Activated CD4-positive, alpha-beta T cell treated with anti-CD3 and anti-CD28 coated beads for 4 hours (primary cell): ENCODE measurements at places on chromosomes 3 and 15.

DNA sequence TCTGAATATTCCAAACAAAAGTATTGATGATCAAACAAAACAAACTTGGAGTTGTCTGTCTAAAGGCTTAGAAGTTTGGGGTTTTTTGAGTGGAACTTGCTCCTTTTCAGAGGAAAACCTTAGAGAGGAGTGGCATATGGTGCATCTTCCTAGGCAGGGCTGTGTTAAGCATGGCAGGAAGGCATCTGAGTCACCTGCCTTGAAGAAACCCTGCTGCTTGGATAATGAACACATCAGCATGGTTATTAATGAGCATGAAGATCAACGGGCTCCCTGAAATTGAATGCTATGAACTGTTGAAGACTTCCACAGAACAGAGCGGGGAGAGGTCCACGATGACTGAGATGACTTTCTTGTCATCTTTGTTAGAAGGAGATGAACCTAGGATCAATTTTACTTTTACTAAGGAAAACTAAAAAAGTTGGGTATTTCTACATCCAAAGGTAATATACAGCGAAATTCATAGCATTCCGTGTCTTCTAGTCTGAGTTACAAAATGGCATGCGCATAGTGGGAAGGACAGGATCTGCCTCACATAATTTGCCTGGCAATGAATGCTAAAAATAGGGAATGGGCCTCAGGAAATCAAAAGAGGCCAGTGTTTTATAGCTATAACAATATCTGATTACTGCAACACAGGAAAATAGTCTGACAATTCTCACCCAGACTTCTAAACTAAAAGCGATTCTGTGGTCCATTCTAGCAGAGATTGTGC is 11.6 kb upstream of the TMED3 start:
- no peak for DNase-seq

GRCh38 chr3:129624347-129625071 is 18.0 kb upstream of the PLXND1 start:
- DNase-seq = no peak

DNA sequence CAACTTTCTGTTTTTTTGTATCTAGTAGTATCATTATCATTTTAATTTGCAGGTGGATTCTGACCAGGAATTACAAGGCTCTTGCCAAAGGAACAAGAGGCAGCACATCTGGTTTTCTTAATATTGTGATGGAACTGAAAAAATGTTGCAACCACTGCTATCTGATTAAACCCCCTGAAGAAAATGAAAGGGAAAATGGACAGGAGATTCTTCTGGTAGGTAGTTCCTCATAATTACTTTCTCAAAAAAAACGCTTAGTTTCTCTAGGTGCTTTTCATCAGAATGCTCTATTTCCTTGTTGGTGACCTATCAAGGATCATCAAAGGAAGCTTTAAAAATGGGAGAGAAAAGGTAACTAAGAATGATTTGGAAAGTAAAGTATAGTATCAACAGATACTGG is 71.6 kb downstream of the CHD2 start:
- no peak for DNase-seq

DNA sequence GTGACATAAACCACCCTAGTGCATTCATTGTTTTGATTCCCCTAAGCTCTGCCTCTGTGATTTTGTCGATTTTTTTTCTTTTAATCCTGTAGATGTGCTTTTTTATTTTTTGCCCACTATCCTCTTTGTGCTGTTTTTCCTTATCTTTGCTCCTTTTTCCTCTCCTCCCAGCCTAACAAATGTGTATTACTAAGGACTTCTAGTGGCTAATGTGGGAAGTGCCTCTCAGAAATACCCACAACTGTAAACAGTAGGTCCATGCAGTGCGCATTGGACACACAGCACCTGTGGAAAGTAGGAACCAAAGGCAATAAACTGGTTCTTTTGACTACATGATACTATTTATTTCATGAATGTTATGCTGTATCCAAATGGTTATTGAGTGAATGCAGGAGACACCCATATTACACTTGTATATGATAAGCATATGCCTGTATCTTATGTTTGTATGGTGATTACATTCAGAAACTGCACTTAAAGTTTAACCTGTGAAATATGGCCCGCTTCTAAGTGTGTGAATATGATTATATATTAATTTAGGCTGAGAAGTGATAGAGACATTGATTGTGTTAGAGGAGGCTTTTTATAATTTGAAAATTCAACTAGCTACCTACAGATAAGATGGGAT is 147.8 kb downstream of the PLCL2 start:
- no peak for DNase-seq

GRCh38 chr3:95567346-95567745 is 1247.0 kb upstream of the EPHA6 start:
- no peak for DNase-seq

- no peak for DNase-seq
These were observed 84.3 kb upstream of the PRTG start for GRCh38 chr15:55827204-55827603.

DNA sequence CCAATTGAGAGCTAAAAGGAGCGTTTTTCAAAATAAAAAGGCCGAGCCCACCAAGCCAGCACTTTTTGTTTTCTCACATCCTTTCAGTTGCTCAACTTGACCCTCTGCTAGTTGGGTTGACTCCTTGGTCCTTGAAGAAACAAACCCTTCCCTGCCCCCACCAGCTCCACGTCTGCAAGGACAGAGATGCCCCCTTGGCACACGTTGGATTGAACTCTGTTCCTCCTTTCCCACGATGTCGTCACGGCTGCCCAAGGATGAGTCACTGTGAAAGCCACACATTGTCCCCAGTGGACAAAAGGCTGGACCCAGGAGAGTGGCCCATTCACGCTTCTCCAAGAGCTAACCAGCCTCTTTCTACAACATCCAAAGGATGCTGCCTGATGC is 43.0 kb upstream of the SPATA12 start:
- no peak for DNase-seq

DNA sequence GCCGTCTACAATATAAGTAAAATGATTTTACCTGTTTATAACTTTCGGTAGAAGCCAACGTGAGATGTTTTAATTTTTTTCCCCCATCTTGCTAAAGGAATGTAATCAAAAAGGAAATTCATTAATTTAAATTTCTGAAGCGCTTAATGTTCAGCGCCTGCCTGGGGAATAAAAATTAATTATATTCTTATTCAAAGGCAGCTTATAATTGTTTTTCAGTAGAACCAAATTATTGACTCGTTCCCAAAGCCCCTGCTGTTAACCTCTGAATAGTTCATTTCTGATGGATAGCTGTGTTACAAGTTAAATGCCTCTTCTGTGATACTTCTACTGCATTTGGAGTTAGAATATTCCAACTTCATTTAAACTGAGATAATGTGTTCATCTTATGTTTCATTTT is 51.6 kb downstream of the ARMC8 start:
- DNase-seq = no peak

GRCh38 chr3:177495566-177495965 is 298.3 kb upstream of the TBL1XR1 start:
- no peak for DNase-seq

GRCh38 chr3:129398803-129399144 is 29.7 kb downstream of the EFCAB12 start:
- peak; percentile 9 for DNase-seq

DNA sequence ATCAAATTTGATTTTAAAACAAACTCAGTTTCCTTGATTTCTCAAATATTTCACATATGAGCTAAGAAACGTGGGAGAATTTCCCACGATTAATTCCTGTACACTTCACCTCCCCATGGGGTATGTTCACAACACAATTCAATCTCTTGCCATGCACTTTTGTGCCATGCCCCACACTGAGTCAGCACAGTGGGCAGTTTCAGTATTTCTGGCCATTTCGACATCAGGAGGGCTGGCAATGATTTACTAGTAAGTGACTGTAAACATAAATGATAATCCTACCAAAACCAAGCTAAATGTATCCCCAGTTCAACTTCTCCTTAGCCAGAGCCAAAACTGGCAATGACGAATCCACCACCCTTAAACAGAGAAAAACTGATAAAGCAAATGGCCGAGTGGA is 293.6 kb downstream of the FGF12 start:
- no peak for DNase-seq

- DNase-seq = no peak
These were observed 87.5 kb upstream of the SNRPA1 start for GRCh38 chr15:101382544-101382943.

DNA sequence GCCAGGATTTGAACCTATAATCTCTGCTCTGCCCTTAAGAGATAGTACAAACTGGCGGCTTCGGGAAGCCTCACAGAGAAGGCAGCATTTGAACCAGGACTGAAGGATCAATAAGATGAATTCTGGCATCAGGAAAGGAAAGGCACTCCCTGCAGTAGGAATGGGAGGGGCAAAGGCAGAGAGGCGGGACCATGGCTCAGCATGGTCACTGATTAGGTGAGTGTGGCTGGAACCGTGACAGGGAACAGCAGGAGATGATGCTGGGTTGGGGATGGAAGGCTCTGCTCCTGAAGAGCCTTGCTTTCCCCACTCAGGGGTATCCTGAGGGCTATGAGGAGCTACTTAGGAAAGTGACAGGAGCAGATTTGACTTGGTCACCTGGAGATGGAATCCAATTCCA is 158.5 kb downstream of the FEZF2 start:
- no peak for DNase-seq

DNA sequence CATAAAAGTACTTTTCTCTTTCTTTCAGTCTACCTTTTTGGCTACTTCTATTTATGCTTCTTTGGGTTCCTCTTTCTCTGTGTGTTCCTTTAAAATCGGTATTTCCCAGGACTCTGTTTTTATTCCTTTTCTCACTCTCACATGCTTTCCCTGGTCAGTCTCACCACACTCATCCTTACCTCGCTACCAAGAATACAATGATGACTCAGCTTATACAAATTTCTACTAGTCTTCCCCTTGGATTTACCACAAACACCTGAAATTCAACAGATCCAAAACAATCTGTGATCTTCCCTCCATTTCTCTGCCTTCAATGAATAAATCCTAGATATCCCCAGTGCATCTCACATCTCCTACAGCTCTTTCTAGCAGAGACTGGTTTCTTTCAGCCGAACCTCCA is 52.9 kb downstream of the TUBGCP4 start:
- DNase-seq = no peak

DNA sequence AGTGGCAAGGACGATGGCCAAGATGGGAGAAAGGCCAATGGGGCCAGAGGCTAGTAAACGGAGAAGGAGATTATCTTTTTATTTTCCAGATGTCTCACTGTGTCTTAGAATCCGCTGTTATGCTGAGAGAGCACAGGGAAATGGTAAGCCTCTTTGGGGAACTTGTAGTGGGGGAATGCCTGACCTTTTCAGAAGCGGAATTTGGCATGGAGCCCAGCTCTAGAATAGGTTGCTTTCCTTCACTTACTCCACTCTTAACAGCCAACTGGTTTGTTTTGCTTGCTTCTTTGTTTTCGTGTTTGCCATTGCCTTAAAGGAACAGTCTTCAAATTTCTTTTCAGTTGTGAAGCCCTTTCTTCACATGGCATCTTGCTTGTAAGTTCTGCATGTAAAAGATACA is 316.2 kb upstream of the THRB start:
- DNase-seq = no peak

- DNase-seq = peak; percentile 43
These were observed 1.5 kb upstream of the PPM1M start for GRCh38 chr3:52243791-52244628.

GRCh38 chr3:46453526-46454208 is 11.0 kb downstream of the LTF start:
- DNase-seq = no peak

- DNase-seq = no peak
These were observed 2.9 kb downstream of the NAA50 start for GRCh38 chr3:113743006-113743630.

GRCh38 chr3:118472586-118472985 is 562.1 kb downstream of the IGSF11 start:
- DNase-seq = no peak

DNA sequence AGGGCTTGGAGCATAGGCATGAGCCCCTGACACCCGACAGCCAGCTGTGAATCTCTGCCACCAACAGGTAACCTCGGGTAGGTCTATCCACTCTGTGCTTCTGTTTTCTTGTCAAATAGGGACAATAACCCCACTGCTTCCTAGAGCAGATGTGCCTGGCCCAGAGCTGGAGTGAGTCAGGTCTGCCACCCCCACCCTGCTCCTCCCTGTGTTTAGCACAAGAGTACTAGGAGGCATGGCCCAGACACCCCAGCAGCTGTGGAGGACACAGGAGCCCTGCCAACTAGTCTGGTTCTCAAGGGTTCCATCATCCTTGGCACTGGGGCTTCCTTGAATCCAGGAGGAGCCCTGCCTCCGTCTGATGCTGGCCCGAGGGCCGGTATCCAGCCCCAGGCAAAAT is 33.7 kb upstream of the TMEM115 start:
- no peak for DNase-seq

DNA sequence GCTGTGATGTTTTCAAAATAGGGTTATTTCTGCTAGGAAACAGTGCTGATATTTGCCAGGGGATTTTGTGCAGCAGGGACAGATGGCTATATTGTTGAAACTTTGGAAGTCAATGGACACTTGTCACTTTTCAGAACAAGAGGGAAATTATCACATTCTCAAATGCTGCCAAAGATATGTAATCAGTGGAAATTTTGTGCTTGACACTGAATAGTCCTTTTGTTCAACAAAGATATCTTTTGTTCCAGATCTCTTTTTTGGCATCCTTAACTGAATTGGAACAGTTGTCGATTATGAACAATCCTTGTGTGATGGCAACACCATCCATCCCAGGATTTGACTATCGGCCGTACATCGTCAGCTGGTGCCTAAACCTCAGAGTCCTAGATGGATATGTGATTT is 7.8 kb downstream of the CEP97 start:
- no peak for DNase-seq

DNA sequence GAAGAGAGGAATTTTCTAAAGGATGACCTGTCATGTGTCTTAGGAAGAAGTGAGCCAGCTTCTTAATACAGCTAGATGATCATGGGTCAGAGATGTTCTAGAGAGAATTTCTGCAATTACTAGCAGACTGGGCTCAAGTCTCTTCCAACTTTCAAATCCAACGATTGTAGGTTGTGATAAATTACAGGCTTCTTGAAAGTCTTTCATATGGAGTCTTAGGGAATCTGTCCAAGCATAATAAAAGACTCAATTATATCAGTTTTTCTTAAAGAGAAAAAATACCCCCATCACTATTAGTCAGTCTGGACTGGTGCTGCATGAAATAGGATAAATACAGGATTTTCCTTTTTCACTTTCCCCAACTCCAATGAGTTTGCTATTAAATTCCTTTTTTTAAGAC is 59.1 kb downstream of the DRD3 start:
- DNase-seq = no peak

DNA sequence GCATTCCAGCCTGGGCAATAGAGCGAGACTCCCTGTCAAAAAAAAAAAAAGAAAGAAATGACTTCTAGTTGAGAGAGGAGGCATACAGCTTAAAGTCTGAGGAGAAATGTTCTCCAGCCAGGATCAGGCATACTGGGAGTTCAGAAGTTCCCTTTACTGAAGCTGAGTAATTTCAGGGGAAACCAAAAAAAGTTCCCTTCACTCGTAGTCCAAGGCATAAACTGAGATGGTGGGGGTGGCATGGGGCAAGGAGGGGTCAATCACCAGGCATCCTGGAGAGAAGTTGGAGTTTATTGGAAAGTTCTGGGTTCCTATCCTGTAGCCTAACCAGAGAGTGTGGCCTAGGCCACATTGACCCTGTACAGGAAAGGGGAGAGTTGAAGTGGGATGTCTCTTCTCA is 5.9 kb downstream of the GPX1 start:
- DNase-seq = no peak
